Activated T-cell treated with anti-CD3 and anti-CD28 coated beads, Interleukin-2, amount 50 U/mL, for 72 hours (primary cell): ENCODE measurements at places on chromosomes 7 and 10. TPM values are rescaled to one million over a fixed set of nuclear protein-coding genes. Genes with fewer than 3 reads are reported as not detected.

- no peaks in the 10 kb centered on the region for H3K36me3 ChIP-seq
- H3K27ac ChIP-seq, result no peak overlapping the region
- DNase-seq, result no peak
- H3K4me1 ChIP-seq, result no peaks in the 10 kb centered on the region
Observed at GRCh38 chr7:71739520-71740173, 607.7 kb downstream of the GALNT17 start.

GRCh38 chr10:130040351-130040750 lies 70.3 kb downstream of the C10orf143 start:
- no peak for DNase-seq
- no peak overlapping the region for H3K27ac ChIP-seq
- peaks cover 29% of the 10 kb centered on the region for H3K27me3 ChIP-seq
- no peak overlapping the region for H3K4me3 ChIP-seq

GRCh38 chr10:98115031-98115787 lies 19.2 kb upstream of the R3HCC1L start:
- no peaks in the 10 kb centered on the region for H3K4me1 ChIP-seq
- no peak overlapping the region for H3K4me3 ChIP-seq
- peaks cover 2% of the 10 kb centered on the region for H3K36me3 ChIP-seq
- H3K27me3 ChIP-seq, result peaks cover 60% of the 10 kb centered on the region
- no peak overlapping the region for H3K27ac ChIP-seq

DNA sequence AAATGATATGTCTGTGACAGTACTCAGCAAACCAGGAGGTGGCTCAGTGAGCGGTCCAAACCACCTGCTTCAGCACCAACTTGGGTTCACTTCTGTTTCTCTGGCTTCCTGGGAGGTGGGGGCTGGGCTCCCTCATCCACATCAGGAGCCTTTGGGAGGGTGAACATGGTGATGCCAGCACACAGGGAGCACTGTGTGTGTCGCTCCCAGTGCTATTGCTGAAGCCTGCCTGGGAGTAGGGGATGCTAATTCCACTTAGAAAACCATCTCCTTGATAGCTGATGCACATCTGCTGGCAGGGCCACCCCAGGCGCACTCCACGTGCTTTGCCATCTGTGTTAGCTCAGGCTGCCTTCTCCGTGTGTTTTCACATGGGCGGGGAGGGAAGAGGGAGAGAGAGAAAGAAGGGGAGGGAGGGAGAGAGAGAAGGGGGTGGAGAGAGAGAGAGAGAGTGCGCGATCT lies 58.0 kb downstream of the RAMP3 start:
- H3K27me3 ChIP-seq, result peaks cover 72% of the 10 kb centered on the region
- H3K36me3 ChIP-seq, result no peaks in the 10 kb centered on the region
- DNase-seq, result no peak
- H3K27ac ChIP-seq, result no peak overlapping the region

GRCh38 chr7:30917216-30917893 lies 5.7 kb downstream of the AQP1 start:
- peaks cover 5% of the 10 kb centered on the region for H3K4me1 ChIP-seq
- no peak for DNase-seq
- no peaks in the 10 kb centered on the region for H3K36me3 ChIP-seq
- H3K4me3 ChIP-seq, result no peak overlapping the region
- no peaks in the 10 kb centered on the region for H3K27me3 ChIP-seq
- no peak overlapping the region for H3K27ac ChIP-seq

GRCh38 chr10:47301833-47302232 lies 1.8 kb downstream of the GDF10 start:
- H3K27ac ChIP-seq, result no peak overlapping the region
- peaks cover 6% of the 10 kb centered on the region for H3K4me1 ChIP-seq
- peaks cover 22% of the 10 kb centered on the region for H3K27me3 ChIP-seq
- no peak for DNase-seq

DNA sequence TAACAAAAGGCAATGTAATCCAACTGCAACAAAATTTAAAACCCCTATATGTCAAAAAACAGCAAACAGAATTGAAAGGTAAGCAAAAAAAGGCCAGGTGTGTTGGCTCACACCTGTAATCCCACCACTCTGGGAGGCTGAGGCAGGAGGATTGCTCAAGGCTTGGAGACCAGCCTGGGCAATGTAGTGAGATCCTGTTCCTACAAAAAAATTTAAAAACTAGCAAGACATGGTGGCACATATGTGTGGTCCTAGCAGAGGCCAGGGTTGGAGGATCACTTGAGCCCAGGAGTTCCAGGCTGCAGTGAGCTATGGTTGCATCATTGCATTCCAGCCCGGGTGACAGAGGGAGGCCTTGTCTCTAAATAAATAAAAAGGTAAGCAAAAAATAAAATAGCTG lies 212.1 kb upstream of the KLF14 start:
- no peaks in the 10 kb centered on the region for H3K27me3 ChIP-seq
- no peak for DNase-seq
- H3K4me1 ChIP-seq, result peaks cover 71% of the 10 kb centered on the region
- peak overlapping the region; percentile 96 for H3K4me3 ChIP-seq

DNA sequence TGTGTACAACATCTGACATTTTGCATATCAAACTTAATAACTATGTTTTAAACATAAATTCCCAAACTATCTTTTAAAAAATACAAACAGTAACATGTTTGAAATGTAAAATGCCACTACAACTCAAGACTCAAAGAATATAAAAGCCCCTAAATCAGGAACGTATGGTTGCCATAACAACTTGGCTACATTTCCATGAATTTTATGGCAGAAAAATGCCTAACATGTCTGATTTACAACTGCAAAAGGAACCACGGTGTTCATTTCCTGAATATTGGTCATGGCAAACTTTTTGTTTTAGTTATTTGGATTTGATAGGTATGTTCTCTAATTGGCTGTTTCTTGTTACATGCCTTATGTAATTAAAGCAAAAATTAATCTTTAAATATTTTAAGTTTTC lies 2.0 kb downstream of the SOSTDC1 start:
- no peak overlapping the region for H3K4me3 ChIP-seq
- peaks cover 11% of the 10 kb centered on the region for H3K27me3 ChIP-seq
- H3K27ac ChIP-seq, result no peak overlapping the region
- no peaks in the 10 kb centered on the region for H3K4me1 ChIP-seq

- DNase-seq, result no peak
- H3K36me3 ChIP-seq, result no peaks in the 10 kb centered on the region
- no peak overlapping the region for H3K27ac ChIP-seq
- no peak overlapping the region for H3K4me3 ChIP-seq
Observed at GRCh38 chr7:39248692-39249090, 271.0 kb downstream of the POU6F2 start.

DNA sequence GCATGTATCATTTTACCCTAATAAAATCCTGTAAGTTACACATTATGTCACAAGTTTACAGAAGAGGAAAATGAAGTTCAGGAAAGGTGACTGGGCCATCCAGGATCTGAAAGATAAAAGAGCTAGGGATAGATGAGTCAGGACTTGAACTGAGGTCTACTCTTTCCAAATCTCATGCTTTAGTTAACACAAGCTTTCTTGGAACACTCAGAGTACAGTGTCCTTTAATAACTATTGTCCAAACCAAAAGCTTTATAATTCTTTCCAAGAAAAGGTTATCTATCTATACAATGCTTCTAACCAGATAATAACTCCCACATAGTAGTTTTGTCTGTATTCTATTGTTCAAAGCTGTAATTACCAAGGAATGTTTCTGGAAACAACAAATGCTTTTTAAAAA lies 164.6 kb downstream of the LRRN3 start:
- no peak for DNase-seq
- H3K4me1 ChIP-seq, result no peaks in the 10 kb centered on the region
- no peak overlapping the region for H3K27ac ChIP-seq
- no peaks in the 10 kb centered on the region for H3K27me3 ChIP-seq
- peaks cover 3% of the 10 kb centered on the region for H3K36me3 ChIP-seq
- H3K4me3 ChIP-seq, result no peak overlapping the region

GRCh38 chr7:148204639-148205304 lies 385.8 kb upstream of the C7orf33 start:
- H3K4me3 ChIP-seq, result no peak overlapping the region
- H3K27me3 ChIP-seq, result peaks cover 12% of the 10 kb centered on the region
- H3K36me3 ChIP-seq, result no peaks in the 10 kb centered on the region
- no peak overlapping the region for H3K27ac ChIP-seq
- DNase-seq, result no peak

GRCh38 chr10:98408799-98409198 lies 6.2 kb downstream of the PYROXD2 start:
- H3K4me1 ChIP-seq, result peaks cover 17% of the 10 kb centered on the region
- no peaks in the 10 kb centered on the region for H3K36me3 ChIP-seq
- no peak overlapping the region for H3K27ac ChIP-seq
- no peak for DNase-seq
- H3K4me3 ChIP-seq, result no peak overlapping the region

- H3K36me3 ChIP-seq, result peaks cover 7% of the 10 kb centered on the region
- H3K4me3 ChIP-seq, result no peak overlapping the region
- H3K27me3 ChIP-seq, result no peaks in the 10 kb centered on the region
- DNase-seq, result no peak
- H3K27ac ChIP-seq, result no peak overlapping the region
Observed at GRCh38 chr10:26997610-26998009, 102.7 kb downstream of the ANKRD26 start.

DNA sequence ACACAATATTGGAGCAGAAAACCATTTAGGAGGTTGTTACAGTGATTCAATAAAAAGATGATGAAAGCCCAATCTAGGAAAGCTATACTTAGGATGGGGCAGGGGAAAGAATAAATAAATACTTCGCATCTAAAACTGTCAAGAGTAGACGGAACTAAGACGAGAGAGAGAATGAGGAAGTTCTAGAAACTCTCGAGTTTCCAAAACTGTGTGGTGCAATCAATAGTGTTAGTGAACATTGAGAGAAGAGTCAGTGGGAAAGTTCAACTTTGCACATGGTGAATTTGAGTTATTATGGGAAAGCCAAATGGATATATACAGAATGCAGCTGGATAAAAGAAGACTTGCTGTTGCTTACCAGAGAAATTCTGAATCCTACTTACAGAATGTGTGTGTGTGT lies 133.8 kb upstream of the MEOX2 start:
- H3K4me3 ChIP-seq, result no peak overlapping the region
- no peak for DNase-seq
- no peaks in the 10 kb centered on the region for H3K27me3 ChIP-seq
- no peak overlapping the region for H3K27ac ChIP-seq

DNA sequence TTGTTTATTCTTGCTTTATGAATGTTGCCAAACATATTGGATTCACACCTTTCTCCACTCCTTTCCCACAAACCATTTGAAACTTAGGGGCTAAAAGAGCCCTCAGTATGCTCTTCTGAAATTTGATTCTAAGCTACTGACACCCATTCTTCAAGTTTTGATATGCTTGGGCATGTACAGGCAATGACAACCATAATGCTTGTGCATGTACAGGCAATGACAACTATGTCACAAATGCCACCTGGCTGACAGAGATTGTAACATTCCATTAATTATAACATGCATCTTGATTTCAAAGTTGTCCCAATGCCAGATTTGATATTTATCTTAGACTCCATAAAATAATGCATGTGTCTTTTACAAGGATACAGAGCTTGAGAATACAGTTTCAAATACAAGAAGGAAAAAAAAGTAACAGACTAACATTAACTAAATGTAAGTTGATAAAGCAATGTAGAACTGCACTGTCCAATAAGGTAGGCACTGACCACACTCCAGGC lies 17.5 kb upstream of the CDK1 start:
- H3K4me3 ChIP-seq, result no peak overlapping the region
- no peaks in the 10 kb centered on the region for H3K36me3 ChIP-seq
- no peak for DNase-seq

DNA sequence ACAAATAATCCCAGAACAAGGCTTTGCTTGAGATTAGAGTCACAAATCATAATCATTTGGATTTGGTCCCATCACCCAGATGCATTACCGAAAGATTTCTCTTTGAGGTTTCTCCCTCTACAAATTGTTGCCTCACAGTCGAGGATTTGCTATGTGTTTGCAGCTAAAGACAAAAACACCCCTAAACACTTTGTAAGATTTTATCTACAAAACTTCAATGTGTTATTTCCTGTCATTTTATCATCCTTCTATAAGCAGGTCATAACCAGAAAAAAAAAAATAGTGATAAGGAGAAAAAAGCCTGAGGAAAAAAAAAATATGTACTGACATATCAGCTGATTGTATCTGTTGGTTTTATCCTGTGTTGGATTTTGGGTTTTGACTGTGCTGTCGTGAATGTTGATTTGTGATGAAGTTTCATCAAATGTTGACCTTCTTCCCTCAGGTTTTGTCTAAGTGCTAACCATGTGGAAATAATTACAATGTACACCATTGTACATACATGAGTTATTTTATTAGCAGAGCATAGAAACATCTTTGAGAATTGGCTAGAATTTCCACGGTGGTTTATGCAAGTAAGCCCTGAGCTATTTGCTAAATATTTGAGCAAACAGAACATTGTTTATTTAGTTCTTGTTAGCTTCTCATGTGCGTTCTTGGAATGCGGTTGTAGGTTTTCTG lies 274.4 kb downstream of the NEBL start:
- H3K36me3 ChIP-seq, result no peaks in the 10 kb centered on the region
- H3K4me1 ChIP-seq, result no peaks in the 10 kb centered on the region
- H3K27me3 ChIP-seq, result no peaks in the 10 kb centered on the region
- H3K4me3 ChIP-seq, result no peak overlapping the region
- H3K27ac ChIP-seq, result no peak overlapping the region
- no peak for DNase-seq

DNA sequence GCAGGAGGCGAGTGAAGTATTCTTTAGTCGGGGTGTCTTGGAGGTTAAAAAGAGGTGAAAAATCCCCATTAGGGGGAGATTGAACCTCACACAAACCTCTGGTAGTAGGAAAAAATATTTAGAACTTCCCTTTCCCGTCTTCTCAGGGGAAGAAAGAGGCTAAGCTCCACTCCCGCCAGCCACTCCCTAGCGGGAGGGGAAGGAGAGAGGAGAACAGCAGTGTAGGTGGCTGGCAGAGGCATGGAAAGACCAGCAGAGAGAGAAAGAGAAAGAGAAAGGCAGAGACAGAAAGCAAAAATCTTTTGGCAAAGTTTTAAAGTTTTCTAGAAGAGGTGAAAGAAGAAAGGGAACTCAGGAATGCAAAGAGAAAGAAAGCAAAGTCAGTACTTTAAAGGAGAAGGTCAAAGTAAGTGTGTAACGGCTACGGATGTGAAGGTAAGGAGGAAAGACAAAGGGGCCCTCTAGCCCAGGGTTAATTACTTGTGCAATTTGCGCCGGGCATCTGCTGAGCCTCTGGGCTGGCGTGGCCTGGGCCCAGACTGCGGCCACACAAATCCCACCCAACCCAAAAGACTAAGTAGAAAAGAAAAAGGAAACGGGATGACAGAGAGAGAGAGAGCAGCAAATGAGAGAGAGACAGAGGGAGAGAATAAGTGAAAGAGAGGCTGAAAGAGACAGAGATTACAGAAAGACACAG lies 72.3 kb upstream of the ZNF746 start:
- H3K4me3 ChIP-seq, result no peak overlapping the region
- H3K4me1 ChIP-seq, result no peaks in the 10 kb centered on the region
- H3K36me3 ChIP-seq, result peaks cover 22% of the 10 kb centered on the region
- no peak for DNase-seq

GRCh38 chr7:149870274-149870673 lies 3.5 kb upstream of the ATP6V0E2 start:
- H3K4me3 ChIP-seq, result peak overlapping the region; percentile 55
- H3K27me3 ChIP-seq, result no peaks in the 10 kb centered on the region
- H3K36me3 ChIP-seq, result no peaks in the 10 kb centered on the region
- H3K4me1 ChIP-seq, result peaks cover 85% of the 10 kb centered on the region
- H3K27ac ChIP-seq, result peak overlapping the region; percentile 86

- H3K36me3 ChIP-seq, result no peaks in the 10 kb centered on the region
- H3K27me3 ChIP-seq, result peaks cover 23% of the 10 kb centered on the region
- H3K4me1 ChIP-seq, result peaks cover 36% of the 10 kb centered on the region
- DNase-seq, result no peak
Observed at GRCh38 chr7:86929293-86930109, 130.0 kb downstream of the ELAPOR2 start.

The OR2A12 gene
- not detected for total RNA-seq

The LIPN gene
- total RNA-seq, result not detected

The SMKR1 gene
- 4.0 TPM for total RNA-seq

The PALS2 gene
- 26.9 TPM for total RNA-seq

The AKR1C1 gene
- total RNA-seq, result 0.60 TPM

The NXPH1 gene
- total RNA-seq, result not detected

The PAX4 gene
- not detected for total RNA-seq
